ENCODE measurements at places on chromosomes 16 and 17.

DNA sequence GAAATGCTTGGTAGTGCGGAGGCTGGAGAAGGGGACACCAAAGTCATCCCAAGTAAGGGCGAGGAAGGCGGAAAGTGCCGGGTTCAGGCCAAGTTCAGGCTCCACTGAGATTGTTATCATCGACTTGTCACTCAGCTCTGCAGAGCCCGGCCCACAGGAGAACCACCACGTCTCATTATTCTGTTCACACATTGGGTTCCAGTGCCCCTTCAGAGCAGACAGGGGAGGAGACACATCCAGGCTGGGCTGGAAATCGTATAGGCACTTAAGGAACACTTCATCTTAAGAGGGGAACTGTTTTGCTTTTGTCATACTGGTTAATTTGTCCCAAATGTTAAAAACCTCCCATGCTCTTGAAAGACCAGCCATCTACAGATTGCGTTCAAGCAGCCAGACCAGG, 118.3 kb upstream of the ADAMTS18 start:
- no peak for DNase-seq

DNA sequence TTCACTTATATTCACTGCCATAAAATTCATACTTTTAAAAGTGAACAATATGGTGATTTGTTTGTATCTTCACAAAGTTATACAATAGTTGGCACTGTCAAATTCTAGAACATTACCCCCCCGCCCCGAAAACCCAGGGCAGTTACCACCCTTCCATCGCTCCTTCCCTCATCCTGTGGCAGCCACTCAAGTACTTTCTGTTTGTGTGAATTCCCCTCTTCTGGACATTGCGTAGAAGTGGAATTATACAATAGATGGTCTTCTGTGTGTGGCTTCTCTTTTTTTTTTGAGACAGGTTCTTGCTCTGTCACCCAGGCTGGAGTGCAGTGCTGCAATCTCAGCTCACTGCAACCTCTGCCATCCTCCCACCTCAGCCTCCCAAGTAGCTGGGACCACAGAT, 58.6 kb downstream of the SPECC1 start:
- DNase-seq, result no peak

- no peak for DNase-seq
Measured at GRCh38 chr17:42182927-42183734, 2.1 kb downstream of the HCRT start.

GRCh38 chr16:104928-105327, 26.9 kb downstream of the MPG start:
- no peak for DNase-seq

DNA sequence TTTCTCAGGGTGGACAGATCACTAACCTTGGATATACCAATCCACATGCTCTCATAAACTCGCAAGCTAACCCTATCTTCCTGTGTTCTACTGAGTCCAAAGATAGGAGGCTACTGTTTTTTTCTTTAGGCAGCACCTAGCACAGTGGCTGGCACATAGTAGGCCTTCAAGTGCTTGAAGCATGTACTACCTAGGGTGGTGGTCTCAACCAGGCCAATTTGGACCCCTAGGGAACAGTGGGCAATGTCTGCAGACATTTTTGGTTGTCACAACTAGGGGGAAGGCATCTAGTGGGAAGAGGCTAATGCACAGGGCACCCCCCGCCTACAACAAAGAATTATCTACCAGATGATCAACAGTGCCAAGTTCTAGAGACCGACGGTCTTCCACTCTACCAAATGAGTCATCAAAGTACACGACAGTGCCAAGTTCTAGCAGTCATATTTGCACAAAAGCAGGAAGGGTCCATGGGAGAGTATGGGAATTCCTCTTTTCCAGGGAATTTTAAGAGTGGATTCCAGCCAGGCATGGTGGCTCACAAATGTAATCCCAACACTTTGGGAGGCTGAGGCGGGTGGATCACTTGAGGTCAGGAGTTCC, 390.3 kb downstream of the SLC39A11 start:
- DNase-seq, result no peak

GRCh38 chr16:50600582-50601283, 52.5 kb downstream of the NKD1 start:
- no peak for DNase-seq

DNA sequence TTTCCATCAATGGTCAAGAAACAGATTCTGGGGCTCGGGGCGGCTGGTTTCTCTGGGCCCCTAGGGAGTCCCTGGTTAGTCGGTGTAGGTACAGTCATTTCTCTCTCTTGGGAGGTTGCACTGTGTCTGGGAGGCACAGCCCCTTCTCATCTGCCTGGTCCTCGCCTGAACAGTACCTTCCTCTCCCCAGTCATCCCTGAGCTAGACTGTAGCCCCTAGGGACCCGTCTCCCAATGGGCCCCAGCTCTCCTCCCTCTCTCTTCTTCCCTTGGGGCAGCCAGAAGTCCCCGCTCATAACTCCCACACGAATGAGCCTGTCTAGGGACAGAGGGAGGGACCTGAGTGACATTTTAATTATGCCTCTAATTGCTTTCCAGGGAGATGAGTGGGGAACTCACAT, 20.2 kb upstream of the CPSF4L start:
- peak; percentile 71 for DNase-seq

GRCh38 chr17:78791840-78792709, 10.0 kb upstream of the CYTH1 start:
- DNase-seq, result no peak

GRCh38 chr17:8455665-8456209, 20.1 kb downstream of the NDEL1 start:
- no peak for DNase-seq

- DNase-seq, result no peak
Measured at GRCh38 chr16:69083306-69083941, 22.0 kb upstream of the HAS3 start.

- no peak for DNase-seq
Measured at GRCh38 chr17:76331083-76331482, 22.6 kb downstream of the PRPSAP1 start.

DNA sequence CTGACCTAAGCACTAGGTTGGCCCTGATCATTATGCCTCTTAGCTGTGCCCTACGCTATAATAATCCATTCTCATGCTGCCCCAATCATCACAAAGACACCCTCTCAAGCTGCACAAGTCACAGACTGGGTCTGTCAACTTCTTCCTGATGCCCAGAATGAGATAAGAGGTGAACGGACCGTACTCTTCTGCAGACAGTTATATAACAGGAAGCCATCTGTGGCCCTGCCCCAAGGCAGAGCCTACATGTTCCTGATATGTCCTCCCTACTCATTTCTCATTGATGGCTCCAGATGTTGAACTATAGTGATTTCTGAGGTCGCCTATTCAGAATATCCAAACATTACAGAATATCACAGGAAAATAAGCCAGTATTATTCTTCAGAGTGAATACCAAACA, 471.6 kb upstream of the ERCC4 start:
- DNase-seq, result no peak

DNA sequence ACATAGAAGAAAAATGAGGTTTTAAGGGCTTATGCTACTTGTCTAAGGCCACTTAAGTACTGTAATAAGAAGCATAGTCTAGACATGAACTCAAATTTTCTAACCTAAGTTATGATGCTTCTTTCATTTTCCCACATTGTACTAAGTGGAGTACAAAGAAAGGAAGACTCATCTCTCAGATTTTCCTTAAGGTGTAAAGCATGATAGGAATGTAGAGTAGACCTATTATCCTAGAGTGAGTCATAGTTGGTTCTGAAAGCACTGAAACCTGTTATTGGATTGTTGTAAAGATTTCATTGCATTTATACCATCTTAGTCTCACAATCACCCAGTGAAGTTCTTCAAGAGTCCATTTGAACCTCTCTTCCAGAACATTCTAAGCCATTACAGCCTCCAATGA, 343.8 kb downstream of the TOX3 start:
- DNase-seq, result no peak

GRCh38 chr16:66616592-66616991, 12.1 kb downstream of the CMTM3 start:
- DNase-seq, result no peak

DNA sequence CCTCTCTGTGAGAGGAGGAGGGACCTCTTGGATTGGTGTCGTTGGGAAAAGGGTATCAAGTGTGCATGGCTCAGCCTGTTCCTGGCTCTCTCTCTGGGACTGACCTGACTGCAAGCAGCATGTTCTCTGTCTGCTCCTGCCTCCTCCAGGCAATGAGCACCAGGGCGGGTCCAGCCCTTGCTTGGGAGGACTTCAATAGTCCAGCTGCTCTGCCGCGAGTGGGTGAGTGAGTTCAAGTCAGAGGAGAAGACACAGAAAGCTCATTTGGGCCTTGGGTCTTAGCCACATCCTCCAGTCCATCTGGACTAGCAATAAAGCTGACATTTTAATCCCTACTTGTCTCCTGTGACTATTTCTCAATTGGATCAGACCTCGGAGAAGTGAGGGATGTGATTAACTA, 25.2 kb upstream of the TNS4 start:
- DNase-seq, result no peak

DNA sequence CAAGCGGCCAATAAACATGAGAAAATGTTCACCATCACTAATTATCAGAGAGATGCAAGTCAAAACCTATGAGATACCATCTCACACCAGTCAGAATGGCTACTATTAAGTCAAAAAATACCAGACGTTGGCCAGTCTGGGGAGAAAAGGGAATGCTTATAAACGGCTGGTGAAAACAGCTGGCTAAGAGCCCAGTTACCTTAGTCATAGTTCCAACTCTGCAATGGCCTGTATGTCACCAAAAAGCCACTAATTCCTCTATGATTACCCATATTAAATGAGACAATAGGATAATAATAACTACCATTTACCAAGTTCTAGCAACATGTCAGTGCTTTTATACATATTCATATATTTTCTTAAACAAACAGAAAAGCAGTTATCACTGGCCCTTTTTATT, 42.9 kb upstream of the CDRT4 start:
- no peak for DNase-seq

DNA sequence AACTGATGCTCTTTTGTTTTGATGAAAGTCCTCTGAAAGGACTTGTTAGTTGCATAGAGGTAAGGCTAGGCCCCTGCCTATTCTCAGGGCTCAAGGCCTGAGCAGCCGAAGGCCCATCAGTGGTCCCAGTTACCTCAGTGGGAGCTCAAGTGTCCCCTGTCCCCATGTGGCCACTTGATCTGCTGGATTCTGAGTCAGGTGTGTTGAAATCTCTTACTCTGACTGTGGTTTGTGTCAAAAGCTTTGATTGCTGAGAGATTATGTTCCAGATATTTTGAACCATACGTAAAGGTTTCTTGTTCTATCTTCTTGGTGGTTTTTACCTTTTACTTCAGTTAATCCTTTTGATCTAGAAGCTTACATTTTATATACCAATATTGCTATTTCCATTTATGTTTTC, 191.7 kb downstream of the LGALS9B start:
- DNase-seq, result no peak

GRCh38 chr17:30229012-30229411, 6.5 kb downstream of the SLC6A4 start:
- DNase-seq, result no peak

- DNase-seq, result no peak
Measured at GRCh38 chr16:56409195-56409594, 16.1 kb downstream of the AMFR start.

DNA sequence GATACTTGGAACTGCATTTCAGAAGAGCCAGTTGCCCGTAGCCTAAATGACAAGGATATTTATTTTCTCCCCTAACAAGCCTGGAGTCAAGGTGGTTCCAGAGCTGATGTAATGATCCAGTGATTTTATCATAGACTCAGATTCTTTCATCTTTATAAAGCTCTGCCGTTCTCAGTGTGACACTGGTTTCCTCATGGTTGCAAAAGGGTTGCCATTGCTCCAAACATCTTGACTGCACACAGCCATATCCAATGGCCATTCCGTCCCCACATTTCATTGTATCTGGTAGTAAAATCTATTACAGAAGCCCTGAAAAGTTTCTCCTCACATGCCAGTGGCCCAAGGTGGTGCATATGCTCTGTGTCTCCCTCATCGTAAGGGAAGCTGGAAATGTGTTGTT, 63.1 kb upstream of the SDK2 start:
- DNase-seq, result no peak

- DNase-seq, result no peak
Measured at GRCh38 chr17:36000732-36001109, 632 bp downstream of the CCL15 start.

GRCh38 chr17:55433029-55433628, 11.5 kb upstream of the MMD start:
- DNase-seq, result no peak

DNA sequence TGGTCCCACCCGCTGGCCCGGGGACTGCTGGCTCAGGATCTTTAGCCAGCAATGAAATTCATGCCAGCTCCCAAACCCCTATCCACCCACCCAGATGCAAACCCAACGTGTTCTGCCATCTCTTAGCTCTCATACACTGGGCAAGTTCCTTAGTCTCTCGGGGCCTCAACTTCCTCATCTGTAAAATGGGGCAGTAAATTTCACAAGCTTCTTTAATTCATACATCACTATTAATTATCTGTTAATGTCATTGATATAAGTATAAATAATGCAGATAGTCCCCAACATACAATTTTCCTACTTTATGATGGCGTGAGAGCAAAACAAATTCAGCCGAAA, 398.7 kb downstream of the SOX9 start:
- no peak for DNase-seq

- DNase-seq, result no peak
Measured at GRCh38 chr16:26772503-26772902, 294.2 kb upstream of the C16orf82 start.

- no peak for DNase-seq
Measured at GRCh38 chr17:39738568-39738901, 797 bp downstream of the GRB7 start.

GRCh38 chr17:19766016-19766415, 17.9 kb upstream of the ALDH3A1 start:
- no peak for DNase-seq

DNA sequence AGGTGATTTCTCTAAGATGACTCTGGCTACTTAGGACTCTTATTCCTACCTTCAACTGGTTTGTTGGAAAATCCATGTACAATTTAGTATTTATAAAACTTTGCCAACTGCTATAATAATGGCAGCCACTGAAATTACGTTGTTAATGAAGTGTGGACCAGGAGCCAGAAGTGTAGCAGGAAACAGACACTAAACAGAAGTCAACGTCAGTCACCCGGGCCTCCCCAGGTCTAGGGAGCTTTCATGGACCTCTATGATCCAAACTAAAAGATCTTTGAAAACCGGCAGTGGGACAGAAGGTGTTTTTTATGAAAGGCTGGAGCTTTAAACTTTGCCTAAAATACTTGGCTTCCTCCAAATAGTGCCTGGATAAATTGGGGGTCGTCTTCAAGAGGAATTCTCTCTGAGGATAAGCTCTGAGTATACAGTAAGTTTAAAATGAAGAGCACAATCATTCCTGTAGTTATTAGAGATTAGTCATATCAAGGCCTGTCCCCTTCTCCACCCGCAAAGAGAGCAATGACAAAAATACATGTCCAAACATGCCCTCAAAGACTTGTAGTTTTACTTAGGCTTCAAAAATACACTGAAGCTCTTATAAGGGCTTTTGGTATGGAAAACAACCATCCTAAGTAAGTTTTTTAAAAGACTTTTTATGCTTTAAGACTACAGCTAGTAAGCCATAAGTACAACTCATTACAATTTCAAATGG, 34.6 kb downstream of the DCUN1D3 start:
- no peak for DNase-seq

Measured in GM18507 (cell line).